ENCODE measurements at places on chromosomes 5 and 9. TPM values are rescaled to one million over a fixed set of nuclear protein-coding genes. Genes with fewer than 3 reads are reported as not detected.

Gene GABRA6
- not detected for total RNA-seq

Gene TMEM161B
- total RNA-seq, result 9.8 TPM

Gene PDE6A
- total RNA-seq, result 0.11 TPM

Gene PCSK1
- total RNA-seq, result 0.09 TPM

Gene TRPM3
- 0.11 TPM for total RNA-seq

Gene PANK3
- 58.0 TPM for total RNA-seq

Gene CXCL14
- not detected for total RNA-seq
